ENCODE measurements at places on chromosomes 16 and 17. TPM values are rescaled to one million over a fixed set of nuclear protein-coding genes. Genes with fewer than 3 reads are reported as not detected.

Gene PDILT
- not detected for polyA plus RNA-seq

Gene PYY
- not detected for polyA plus RNA-seq

GRCh38 chr17:13182854-13183253 lies 165.0 kb upstream of the ELAC2 start:
- DNase-seq: no peak

DNA sequence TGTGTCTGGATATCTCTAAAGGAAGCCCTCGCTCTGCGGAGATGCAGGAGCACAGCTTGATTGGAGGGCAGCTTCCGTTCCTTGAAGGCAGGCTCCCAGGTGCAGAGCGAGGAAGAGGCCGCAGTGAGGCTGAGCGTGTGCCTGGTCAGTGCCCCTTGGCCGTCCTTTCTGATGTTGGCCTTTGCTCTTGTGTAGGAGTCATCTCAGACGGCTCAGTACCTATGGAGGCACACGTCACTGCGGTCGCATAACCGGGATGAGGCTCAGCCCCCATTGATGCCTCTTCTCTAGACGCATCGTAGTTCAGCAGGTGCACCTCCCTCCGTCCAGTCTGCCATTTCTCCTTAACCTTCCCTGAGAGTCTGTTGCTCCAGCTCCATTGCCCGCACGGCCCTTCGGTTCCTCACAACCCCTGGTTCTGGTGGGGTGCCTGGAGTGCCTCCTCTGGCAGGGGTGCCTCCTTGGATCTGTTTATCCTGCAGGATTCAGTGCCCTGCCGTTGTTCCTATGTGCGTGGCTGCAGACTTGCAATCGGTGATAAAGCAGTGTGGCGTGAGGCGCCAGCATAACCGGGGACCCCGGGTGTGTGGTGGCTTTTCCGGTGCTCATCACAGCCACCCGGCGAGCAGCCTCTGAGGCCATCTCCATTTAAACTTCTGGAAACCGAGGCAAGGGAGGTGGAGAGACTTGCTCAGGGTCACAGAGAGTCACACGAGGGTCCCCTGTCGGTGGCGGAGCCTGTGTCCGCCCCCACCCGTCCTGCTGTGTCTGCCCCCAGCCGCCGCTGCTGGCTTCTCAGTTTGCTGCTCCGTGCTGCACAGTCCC lies 188.8 kb upstream of the CHMP6 start:
- DNase-seq: no peak

Gene PIK3R6
- 2.1 TPM for polyA plus RNA-seq

DNA sequence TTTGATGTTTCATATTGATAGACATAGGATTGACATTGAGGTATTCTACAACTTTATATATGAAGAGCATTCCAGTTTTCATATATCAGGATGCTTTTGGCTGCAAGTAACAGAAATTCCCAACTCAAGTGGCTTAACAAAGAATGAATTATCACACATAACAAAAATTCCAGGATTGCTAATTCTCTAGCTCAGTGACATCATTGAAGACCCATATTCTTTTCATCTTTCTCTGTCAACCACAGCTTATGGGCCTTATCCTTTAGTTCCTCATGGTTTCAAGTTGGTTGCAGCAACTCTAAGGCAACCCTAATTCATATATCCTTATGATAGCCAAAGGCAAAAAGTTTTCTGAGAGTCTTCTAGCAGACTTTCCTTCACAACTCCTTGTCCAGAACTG lies 91.5 kb upstream of the HAS3 start:
- DNase-seq: no peak

Gene KRTAP4-5
- not detected for polyA plus RNA-seq

Gene FBXO39
- polyA plus RNA-seq: 0.87 TPM

- DNase-seq: no peak
These were observed 150.0 kb downstream of the HS3ST4 start for GRCh38 chr16:25841761-25842160.

- no peak for DNase-seq
These were observed 954 bp downstream of the IL32 start for GRCh38 chr16:3066440-3066748.

GRCh38 chr16:58685084-58685449 lies 497 bp upstream of the SLC38A7 start:
- DNase-seq: no peak

Gene RMI2
- 31.1 TPM for polyA plus RNA-seq

DNA sequence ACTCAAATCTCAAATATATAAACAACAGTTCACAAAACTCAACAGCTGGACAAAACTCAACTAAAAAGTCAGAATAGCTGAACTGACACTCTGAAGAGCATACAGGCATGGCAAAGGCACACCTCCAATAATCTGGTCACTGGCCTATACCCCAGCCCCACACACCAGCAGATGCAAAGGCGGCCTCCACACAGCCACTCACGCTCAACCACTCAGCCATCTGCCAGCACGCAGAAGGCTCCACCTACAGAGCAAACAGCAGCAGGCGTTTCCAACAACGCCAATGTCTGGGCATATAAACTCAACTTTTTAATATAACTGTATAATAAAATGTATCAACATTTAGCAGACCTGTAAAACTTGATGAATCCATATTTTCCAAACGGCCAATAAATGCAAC lies 17.2 kb downstream of the USP7 start:
- no peak for DNase-seq

DNA sequence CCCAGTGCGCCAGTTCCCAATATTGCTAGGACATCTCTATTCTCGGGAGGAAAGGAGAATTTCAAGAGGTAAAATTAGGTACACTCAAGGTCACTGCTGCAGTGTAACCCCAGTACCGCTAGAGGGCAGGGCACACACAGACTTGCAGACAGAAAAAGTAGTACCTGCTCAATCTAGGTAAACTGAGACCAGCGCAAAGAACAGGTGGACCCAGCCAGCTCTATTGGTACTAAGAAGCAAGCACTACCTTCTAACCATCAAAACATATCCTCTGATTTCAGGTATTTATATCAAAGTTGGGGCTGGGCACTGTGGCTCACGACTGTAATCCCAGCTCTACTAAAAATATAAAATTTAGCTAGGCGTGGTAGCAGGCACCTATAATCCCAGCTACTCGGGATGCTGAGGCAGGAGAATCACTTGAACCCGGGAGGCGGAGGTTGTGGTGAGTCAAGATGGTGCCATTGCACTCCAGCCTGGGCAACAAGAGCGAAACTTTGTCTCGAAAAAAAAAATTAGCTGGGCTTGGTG lies 3.6 kb upstream of the WDR81 start:
- DNase-seq: no peak

Gene SLC16A11
- 1.6 TPM for polyA plus RNA-seq

GRCh38 chr17:29959658-29960337 lies 18.4 kb downstream of the EFCAB5 start:
- DNase-seq: no peak

DNA sequence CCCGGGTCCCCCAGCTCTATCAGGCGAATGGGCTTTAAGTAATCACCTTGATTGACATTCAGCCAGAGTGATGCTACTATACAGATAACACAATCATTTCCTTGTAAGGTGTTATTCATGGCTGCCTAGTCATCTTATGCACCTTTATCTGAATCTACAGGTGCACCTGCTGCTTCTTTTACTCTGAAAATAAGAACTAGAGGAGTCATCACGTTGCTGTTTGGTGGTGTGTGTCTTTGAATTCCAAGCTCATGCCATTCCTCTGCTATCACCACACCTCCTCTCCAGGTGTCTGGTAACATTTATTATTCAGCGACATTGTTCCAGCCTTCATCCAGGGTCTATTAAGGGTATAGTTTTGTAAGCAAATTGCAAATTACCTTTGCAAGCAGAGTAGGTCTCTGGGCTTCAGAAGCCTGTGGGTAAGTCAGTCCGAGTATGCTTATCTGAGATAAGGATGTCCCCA lies 51.9 kb downstream of the NOS2 start:
- no peak for DNase-seq

Gene ATAD5
- 10.3 TPM for polyA plus RNA-seq

Gene RNF222
- 0.06 TPM for polyA plus RNA-seq

DNA sequence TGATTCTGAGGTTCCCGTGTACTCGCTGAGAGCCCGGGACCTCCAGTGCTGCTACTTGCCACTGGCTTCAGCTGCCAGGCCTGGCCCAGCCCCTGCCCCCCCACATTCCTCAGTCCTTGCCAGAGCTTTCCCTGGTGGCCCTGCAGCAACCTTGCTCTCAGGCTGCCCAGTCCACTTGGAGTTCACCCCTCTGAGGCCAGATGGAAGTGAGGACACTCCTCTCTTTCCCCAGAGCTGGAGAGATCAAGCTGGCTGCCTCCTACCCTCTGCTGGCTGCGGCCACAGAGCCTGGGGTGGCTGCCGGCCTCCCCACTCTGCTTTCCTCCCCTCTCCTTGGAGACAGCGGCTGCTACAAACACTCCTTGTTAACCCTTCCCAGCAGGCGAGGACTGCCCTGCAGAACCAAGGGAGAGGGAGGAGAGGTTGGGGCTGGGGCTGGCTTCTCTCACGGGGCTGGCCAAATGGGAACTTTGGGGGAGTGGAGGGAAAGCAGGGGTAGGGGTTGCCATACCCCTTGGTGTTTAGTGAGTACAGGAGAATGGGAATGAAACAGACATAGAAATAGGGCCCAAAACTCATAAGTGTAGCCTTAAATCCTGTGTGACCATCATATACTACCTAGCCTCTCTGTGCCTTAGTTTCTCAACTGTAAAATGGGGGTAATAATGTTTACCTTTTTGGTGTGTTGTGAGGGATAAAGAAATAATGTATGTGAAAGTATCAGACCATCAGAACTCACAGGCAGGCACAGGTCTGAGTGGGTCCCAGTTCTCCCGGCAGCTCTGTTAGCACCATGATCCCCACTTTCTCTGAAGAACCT lies at the start of gene GAS2L2:
Gene GAS2L2, minus strand, starts transcription at position 295 of the 820 bp plus-strand sequence. CDS start 389 bp downstream, outside the sequence.
- DNase-seq: no peak

Gene SRL
- 25.9 TPM for polyA plus RNA-seq

Gene BEAN1
- 9.0 TPM for polyA plus RNA-seq

DNA sequence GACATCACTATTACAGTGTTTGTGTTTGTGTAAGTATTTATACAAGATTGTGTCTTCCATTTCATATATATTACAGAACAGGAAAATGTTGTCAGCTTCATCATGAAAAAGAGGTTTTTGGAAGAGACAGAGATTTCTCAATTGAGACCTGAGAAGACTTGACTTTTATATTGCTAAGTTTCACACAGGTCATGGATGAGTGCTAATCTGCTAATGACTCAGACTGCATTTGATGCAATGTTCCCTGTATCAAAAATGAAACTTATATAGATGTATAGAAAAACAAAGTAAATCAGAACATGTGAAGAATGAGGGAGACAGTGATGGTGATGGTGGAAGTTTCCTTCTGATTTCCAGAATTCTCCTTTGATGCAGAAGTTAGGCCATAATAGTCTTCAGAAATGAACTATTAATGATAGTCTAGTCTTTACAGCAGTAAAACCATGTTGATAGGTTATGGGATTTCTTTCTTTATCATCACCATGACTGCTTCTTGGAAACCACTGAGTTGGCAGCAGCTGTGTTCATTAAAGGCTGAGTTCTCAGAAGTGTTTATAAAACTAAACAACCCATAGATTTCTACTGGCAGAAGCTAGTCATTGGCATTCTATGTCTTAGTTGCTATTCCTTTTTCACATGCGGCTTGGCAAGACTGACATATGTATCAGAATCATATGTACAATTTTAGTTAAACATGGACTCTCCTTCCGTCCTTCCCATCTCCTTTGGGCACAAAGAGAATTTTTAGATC lies 56.1 kb downstream of the PCTP start:
- DNase-seq: no peak

Gene C17orf100
- 6.3 TPM for polyA plus RNA-seq

Gene GHDC
- 11.6 TPM for polyA plus RNA-seq

GRCh38 chr16:17301593-17302135 lies 169.1 kb downstream of the XYLT1 start:
- DNase-seq: no peak

- DNase-seq: peak; percentile 17
These were observed 10.5 kb upstream of the ITGAD start for GRCh38 chr16:31382485-31383161.

GRCh38 chr16:12276576-12276975 lies 300.0 kb downstream of the SNX29 start:
- no peak for DNase-seq

- DNase-seq: no peak
These were observed 28.0 kb downstream of the NFAT5 start for GRCh38 chr16:69593751-69594255.

- no peak for DNase-seq
These were observed 13.8 kb downstream of the SIAH1 start for GRCh38 chr16:48371393-48371780.

- no peak for DNase-seq
These were observed 195.3 kb downstream of the STX8 start for GRCh38 chr17:9380361-9380760.

DNA sequence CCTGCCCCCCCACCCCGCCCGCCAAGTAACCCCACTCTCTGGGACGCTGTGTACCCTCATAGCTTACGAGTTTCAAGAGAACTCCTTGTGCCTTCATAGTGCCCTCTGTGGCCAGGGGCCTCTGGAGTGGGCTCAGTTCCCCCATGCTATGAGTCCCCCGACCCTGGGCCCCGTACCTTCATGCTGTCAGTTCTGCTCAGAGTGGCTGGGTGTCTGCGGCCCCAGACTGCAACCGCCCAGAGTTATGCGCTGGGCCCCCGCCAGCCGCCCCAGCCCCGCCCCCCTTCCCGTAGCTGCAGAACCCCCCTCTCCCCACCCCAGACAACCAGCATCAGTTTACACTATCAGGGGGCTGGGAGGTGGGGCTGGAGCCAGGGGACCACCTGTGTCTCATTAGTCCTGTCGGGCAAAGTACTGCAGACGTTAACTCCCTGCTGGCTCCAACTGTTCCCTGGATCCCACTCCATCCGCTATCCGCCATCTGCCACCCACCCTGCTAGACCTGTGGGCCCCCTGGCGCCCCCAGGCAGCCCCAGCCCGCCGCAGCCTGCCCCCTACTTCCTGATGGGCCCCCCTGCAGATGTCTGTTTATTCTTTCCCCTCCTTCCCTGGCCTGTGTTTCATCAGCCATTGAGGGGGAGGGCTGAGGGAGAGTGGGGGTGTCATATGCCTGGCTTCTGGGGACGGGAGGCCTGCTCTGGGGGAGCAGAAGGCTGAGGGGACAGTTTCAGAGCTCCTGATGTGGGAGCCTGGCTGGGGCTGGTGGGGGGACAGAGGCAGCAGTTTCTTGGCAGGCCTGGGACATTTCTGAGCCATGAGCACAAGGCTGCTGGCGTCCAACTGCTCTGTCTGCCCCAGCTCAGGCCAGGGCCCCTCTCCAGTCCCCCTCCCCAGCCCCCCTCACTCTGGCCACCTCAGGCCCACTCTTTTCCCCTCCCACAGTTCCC lies at the start of gene MFAP4:
Gene MFAP4, minus strand, starts transcription at position 217 of the 947 bp plus-strand sequence. Its CDS starts 35 bp downstream, at position 182.
- DNase-seq: peak; percentile 94

Gene ADGRG1
- 19.3 TPM for polyA plus RNA-seq

Gene FOXN1
- polyA plus RNA-seq: 0.06 TPM

Gene RAMP2
- polyA plus RNA-seq: 221 TPM

DNA sequence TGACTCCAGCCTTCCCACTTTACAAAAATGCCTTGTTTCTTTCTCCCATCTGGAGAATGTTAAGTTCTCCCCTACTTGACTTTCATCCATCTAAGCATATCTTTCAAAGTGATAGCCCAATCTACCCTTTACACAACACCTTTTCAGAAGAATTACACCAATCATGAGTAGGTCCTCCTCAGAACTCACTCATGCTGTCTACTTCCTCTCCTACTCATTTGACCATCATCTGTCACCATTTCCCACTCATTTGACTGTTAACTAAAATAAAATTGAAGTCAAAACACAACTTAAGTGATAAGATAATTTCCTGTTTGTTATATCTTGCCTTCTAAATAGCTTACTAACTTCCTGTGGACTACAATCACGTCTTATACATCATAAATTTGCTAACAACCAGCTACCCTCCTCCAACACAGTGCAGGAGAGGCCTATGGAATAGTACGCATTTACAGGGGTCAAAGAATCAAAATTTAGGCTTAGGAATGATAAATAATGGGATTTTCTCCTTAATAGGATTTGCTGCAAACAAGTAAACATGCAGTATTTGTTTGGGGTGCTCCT lies 16.1 kb downstream of the KCNJ16 start:
- no peak for DNase-seq

GRCh38 chr16:26031286-26031685 lies 339.5 kb downstream of the HS3ST4 start:
- DNase-seq: no peak

Gene CASKIN2
- 23.9 TPM for polyA plus RNA-seq
